Hematopoietic multipotent progenitor cell treated with erythropoietin and hydrocortisone succinate and interleukin-3 and kit ligand, for 4 days (in vitro differentiated cells): ENCODE measurements at places on chromosomes 4 and X.
A peak's percentile ranks its signal among the peaks of the same experiment; 100 is the strongest.

DNA sequence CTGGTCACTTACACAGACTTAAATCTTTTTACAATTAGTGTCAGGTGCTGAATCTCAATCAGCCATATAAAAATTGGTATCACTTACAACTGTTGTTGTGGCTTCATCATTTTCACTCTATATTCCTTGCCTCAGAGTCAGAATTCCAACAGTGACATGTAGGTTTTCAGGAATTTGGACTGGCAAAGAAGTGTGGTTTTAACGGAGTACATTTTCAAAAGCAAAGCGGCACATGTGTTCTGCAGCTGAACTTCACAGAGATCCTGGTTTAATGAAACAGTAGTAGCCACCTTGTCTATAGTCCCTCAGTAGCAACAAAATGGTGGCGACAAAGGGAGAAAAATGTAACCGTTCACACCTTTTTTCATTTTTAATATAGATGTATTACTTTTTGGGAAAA is 486.6 kb downstream of the FAT4 start:
- DNase-seq = no peak

DNA sequence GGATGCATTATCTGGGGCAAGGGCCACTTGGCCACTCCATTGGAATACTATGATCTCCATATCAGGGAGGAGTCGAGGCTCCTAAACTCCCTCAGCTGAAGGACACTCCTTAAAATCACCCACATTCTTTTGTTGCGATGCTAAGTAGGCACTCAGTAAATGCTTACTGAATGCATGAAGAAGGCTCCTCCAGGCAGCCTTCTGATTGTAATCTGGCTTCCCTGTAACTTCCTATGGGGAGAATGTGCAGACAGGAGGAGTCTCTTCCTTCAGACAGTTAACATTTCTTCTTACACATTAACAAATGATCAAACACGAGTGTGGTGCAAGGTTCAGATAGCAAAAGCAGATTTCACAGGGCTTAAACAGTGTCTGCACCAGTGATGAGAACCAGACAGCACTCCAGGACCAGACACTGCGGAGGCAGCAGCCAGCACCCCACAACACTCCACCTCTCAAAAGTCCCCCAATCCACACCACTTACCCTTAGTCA is 21.4 kb upstream of the USO1 start:
- no peak for DNase-seq

- peak; percentile 55 for DNase-seq
These were observed 37.4 kb downstream of the MAML3 start for GRCh38 chr4:140116442-140117104.

GRCh38 chr4:4960574-4960973 is 58.7 kb downstream of the CYTL1 start:
- no peak for DNase-seq

DNA sequence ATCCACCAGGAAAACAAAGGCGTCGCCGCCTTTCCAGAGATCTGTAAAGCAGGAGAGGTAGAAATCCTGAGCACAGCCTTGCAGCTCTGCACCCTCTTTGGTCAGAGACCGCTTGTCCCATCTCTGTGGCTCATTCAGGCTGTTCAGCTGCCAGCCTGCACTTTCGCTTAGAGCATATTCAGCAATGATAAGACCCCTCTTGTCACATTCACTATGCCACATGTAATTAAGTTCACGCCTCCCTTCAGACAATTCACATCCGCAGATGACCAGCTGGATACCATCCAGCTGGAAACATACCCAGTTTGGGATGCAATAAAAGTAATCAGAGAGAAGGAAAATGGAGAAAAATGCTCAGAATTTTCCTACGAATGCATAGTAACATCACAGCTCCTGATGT is 335.4 kb downstream of the UNC5C start:
- no peak for DNase-seq

GRCh38 chr4:23782778-23783437 is 106.9 kb downstream of the PPARGC1A start:
- no peak for DNase-seq

- no peak for DNase-seq
These were observed 534.9 kb upstream of the DIPK2B start for GRCh38 chrX:45735571-45735970.

- DNase-seq = no peak
These were observed 30.1 kb downstream of the HAND2 start for GRCh38 chr4:173499658-173500535.

GRCh38 chr4:110615353-110616237 is 7.3 kb downstream of the PITX2 start:
- DNase-seq = no peak

DNA sequence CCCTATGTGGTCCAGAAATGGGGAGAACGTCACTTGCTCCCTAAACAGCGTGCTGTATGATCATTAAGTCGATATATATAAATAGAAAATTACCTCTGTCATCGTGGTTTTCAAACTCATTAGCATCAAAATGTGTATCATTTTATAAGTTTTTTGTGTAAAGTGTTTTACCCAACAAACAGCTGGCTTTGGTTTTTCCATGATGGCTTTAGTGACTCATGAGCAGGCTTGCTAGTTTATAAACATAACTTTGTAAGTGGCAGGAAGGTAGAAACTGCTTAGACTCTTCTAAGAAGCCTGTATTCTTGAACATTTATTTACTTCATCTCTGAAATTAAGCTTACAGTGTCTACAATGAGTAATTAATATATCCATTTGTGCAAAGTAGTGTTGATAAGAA is 108.4 kb upstream of the DIPK2B start:
- no peak for DNase-seq

DNA sequence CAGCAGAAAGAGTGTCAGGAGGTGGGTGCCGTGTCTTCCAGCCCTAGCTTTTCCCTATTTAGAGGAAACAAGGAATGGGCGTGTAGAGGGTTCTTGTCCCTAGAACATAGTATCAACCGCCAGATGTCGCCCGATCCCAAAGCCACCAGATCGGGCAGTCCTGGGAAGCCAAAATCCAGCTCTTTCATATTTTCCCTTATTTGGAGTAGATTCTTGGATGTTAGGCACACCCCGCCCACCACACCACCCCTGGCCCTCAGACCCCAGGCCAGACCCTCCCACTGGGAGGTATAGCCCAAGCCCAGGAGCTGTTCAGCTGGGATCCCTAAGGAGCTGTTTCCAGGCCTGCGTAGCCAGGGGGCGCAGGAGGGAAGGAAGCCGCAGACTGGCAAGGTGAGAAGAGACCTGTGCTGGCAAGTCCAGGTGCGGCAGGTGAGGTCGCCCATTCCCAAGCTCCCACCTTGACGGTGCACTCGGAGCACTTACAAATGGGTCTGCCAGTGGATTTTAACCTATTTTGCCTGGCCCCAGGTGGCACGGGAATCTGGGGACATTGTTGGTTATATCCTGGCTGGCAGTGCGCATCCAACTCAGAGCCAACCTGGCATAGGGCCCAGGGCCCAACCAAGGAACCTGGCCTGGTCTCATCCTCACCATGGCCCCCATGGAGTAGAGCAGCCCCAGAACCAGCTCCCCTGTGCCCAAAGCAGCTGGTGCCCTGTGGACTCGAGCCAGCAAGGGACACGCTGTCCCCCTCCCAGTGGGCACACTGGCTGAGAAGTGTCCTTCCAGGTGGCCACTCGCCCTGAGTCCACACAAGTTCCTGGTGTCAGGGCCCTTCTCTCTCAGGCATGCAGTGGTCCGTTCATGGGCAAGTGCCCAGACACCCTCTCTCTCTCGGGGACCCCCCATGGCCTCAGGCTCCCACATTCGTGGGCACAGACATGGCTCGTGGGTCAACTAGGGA is 811 bp downstream of the FLNA start:
- DNase-seq = peak; percentile 64

GRCh38 chr4:82352825-82353366 is 20.9 kb downstream of the HNRNPD start:
- no peak for DNase-seq

- no peak for DNase-seq
These were observed 144.2 kb upstream of the GEMIN8 start for GRCh38 chrX:14173873-14174272.

- DNase-seq = no peak
These were observed 19.6 kb downstream of the WDR1 start for GRCh38 chr4:10096978-10097335.

GRCh38 chr4:186029571-186030398 is 39.2 kb upstream of the TLR3 start:
- no peak for DNase-seq

DNA sequence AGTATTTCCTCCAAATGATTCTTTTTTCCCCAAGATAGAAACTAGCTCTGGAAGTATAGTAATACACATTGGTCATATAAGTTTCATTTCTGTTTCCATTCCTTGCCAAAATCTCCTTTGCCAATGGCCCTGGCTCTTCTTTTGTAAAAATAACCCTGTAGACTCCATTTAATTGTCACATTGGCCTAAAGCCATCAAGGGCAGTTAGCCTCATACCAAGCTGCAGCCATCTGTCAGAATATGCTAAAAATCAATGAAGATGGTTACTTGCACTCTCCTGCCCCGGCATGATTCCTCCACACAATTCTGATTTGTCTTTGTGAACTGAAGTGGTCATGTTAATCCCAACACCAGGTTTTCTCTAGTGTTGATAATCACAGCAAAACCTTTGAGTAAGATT is 380.5 kb downstream of the SH2D1A start:
- DNase-seq = no peak

DNA sequence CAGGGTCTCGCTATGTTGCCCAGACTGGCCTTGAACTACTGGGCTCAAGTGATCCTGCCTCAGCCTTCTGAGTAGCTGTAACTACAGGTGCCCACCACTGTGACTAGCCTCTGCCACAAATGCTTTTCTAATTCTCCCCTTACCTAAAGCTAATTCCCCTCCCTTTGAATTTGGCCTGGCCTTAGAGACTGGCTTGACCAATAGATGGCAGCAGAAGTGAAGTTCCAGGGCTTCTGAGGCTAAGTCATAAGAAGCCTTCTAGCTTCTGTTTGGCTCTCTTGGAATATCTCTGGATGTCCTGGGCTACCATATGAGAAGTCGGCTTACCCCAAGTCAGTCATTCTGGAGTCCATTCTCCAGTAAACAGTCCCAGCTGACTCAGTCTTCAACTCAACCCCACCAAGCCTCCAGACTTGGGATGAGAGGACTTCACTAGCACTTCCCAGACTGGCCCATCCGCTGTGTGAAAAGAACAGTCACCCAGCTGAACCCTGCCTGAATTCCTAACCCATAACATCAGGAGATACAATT is 61.0 kb downstream of the HPRT1 start:
- peak; percentile 79 for DNase-seq

GRCh38 chr4:3283483-3283882 is 9.3 kb upstream of the RGS12 start:
- no peak for DNase-seq

- DNase-seq = peak; percentile 75
These were observed 27.3 kb downstream of the CT45A1 start for GRCh38 chrX:135740681-135741149.

DNA sequence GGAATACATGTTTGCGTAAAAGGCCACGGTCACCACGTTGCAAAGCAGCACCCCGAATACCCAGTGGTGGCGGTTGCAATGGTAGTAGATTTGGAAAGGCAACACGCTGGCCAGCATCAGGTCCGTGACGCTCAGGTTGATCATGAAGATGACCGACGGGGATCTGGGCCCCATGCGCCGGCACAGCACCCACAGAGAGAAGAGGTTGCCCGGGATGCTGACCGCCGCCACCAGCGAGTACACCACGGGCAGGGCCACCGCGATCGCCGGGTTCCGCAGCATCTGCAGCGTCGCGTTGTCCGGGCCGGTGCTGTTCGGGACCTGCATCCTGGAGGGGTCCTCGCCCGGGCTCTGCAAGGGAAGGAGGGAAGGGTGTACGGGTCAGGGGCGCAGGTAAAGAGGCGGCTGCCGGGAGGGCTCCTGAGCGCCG is 13.5 kb upstream of the ASMTL start:
- no peak for DNase-seq

DNA sequence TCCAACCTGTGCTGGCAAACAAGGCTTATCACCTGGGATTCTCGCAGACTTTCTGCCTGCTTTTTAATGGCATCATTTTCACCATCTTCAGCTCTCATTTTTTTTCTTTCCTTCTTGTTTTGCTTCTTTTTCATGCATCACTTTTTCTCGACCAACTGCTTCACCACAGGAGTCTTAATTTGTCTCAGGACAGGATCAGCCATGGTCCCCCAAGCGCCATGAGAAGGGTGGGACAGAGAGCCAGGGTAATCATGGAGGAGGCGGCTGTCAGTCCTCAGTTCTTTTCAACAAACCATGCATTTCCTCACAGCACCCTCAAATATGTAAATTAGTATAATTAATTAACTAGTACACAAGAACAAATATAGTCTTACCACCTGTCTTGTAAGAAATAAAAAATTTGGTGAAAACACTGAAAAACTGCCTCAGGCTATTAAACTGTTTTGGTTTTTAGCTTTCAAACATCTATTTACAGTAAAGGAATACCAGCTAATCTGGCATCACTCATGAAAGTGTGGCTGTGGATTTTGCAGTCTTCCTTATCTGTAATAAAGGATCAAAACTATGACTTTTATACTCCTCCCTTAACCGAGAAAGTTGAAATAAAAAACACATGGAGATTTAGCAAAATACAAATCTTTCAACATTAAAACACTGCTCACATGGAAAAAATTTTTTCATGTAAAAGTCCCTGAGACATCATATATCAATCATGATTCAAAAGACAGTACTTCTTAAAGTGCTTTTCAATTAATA is 19.1 kb downstream of the EIF4E start:
- DNase-seq = no peak

GRCh38 chr4:5931526-5931925 is 38.6 kb upstream of the CRMP1 start:
- DNase-seq = no peak

GRCh38 chr4:11111876-11112275 is 316.8 kb downstream of the HS3ST1 start:
- no peak for DNase-seq

DNA sequence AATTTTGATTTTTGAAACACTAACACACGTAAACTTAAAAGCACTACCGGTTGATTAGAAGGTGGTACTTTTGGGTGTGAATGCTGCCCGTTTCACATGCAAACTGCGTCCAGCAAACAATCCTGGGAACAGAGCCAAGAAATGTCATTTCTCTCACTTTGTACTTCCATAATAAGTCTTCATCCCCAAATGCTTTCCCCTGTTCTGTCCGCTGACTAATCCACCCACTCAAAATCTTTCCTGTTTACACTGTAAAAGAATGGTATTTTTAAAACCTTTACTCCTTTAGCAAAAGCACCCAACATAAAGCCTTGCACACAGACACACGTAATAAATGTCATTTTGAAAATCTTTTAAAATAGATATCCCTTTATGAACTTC is 39.1 kb upstream of the PDLIM5 start:
- peak; percentile 20 for DNase-seq

GRCh38 chr4:184529283-184529682 is 54.9 kb upstream of the IRF2 start:
- DNase-seq = no peak

- DNase-seq = peak; percentile 93
These were observed 44.9 kb upstream of the PDLIM5 start for GRCh38 chr4:94406668-94407437.

DNA sequence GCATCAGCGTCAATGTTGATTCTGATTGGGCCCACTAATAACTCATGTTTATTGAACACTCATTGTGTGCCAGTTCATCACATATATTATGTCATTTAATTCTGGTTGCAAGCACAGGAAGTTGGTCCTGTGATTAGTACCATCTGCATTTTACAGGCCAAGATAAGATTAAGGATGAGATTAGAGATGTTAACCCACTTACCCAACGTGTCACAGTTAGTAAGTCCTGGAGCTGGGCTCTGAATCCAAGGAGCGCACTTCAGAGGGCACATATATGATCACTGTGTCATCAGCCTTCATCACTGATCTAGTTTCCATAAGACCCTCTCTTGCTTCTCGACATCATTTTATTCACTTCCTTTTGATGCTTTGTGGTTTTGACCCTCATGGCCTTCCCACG is 205.3 kb upstream of the ANXA3 start:
- peak; percentile 10 for DNase-seq
